DND-41 (cell line): ENCODE measurements at places on chromosomes 2 and 18.

GRCh38 chr2:213846856-213847255, 562.6 kb downstream of the SPAG16 start:
- DNase-seq = no peak

DNA sequence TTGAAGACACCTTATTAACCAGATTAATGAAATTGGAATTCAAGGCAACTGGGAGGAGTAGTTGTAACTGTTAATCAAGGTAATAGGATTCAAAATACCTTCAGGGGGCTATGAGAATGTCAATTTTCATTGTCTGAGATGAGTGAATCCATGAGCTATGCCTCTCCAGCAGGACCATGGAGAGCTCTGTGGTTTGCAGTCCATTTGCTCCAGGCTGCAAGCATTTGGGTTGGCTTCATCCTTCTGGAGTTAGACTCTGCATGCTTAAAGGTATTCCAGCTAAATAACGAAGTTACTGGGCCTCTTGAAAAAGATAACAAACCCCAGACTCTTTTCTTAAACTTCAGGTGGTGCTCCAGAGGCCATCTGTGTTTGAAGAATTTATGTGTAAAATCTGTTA, 207.1 kb upstream of the SLC8A1 start:
- DNase-seq = peak; percentile 29

GRCh38 chr2:85230679-85231467, 96.9 kb downstream of the TGOLN2 start:
- no peak for DNase-seq

DNA sequence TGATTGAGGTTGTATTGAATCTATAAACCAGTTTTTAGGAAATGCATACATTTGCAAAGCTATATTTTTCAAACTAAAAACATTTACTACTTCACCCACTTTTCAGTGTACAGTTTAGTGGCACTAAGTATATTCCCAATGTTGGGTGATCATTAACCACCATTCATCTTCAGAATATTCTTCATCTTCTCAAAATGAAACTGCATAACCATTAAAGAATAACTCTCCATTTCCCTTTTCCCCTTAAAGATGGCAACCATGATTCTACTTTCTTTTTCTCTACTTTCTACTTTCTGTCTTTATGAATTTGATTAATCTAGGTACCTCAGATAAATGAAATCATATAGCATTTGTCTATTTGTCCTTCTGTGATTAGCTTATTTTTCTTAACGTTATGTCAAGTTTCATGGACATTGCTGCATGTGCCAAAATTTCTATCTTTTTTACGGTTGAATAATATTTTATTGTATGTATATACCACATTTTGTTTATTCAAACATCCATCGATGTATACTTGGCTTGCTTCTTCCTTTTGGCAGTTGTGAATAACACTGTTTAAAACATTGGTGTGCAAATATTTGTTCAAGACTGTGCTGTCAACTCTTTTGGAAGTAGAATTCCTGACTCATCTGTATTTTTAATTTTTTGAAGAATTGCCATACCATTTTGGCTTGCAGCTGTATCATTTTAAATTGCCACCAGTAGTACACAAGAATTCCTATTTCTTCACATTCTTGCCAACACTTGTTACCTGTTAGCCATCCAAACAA, 104.9 kb downstream of the RPRM start:
- DNase-seq = no peak

GRCh38 chr2:171459498-171459897, 25.5 kb downstream of the DCAF17 start:
- DNase-seq = no peak

DNA sequence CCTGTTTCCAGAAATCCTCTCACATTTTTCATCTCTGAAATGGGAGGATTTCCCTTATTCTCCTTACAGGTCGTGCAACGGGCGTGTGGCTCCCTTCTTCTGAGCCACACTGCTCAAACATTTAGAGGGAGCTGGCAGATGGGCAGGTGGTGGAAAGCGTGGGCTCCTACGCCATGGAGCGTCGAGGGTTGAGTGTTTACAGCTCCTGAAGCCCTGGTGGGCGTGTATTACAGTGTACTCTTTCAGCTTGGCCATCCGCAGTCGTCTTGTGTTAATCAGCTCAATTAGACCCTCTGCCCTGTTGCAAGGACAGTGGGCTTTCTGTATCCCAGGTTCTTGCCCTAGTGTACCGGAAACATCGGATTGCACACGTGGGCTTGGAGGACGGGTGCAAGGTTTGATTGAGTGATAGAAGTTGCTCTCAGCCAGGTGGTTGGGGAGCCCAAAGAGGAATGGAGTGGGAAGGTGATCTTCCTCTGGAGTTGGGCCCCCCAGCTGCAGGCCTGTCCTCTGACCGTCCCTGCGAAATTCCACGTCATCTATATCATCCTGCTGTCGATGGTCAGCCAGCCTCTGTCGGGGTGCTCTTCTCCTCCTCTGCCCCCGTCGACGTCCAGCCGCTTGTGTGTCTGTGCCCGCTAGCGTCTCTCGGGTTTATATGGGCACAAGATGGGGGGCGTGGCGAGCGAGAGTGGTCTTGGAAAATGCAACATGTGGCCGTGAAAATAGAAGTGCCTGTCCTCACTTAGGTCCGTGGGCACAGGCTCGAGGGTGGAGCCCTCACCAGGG, 120.3 kb upstream of the DSEL start:
- no peak for DNase-seq

- DNase-seq = no peak
Measured at GRCh38 chr2:39736640-39737039, 42.4 kb downstream of the THUMPD2 start.

DNA sequence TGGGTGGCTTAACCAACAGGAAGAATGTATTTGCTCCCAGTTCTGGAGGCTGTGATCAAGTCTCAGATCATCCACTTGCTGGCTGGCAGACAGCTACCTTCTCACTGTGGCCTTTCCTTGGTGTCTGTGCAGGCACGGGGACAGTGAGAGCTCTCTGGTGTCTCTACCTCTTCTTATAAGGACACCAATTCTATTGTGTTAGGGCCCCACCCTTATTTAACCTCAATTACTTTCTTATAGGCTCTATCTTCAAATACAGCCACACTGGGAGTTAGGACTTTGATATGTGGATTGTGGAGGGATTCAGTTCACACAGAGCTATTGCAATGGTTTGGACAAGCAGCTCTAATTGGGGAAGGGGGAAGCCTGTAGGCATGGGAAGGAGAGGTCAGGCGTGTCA, 25.3 kb upstream of the IL1RN start:
- no peak for DNase-seq

- no peak for DNase-seq
Measured at GRCh38 chr2:143229952-143230351, 100.7 kb downstream of the ARHGAP15 start.

DNA sequence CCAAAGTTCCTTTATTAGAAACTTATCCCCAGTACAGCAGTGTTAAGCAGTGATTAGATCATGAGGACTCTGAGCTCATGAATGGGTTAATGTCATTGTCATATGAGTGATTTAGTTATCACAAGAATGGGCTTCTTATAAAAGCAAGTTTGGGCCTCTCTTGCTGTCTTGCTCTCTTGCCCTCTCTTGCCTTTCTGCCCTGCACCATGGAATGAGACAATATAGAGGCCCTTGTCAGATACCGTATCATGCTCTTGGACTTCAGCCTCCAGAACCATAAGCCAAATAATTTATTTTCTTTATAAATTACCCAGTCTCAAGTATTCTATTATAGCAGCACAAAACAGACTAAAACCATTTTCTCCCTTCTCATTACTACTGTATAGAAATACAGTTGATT, 125.8 kb downstream of the TRABD2A start:
- no peak for DNase-seq

DNA sequence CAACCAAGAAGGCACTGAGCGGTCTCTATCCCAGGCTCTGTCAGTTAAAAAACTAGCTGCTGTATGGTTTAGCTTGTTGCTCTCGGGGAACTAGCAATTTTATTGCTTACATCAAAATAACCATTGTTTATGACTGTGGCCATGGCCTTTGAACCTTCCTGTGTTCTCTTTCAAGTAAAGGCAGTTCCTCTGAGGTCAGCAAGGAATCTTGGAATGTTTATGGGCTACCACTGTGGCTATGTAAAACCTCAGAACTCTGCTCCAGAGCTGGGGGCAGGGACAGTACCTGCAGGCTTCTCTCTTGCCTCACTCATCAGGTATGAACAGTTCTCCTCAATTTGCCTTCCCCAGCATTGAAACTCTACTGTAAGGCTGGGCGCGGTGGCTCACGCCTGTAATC, 416.0 kb upstream of the NETO1 start:
- no peak for DNase-seq

DNA sequence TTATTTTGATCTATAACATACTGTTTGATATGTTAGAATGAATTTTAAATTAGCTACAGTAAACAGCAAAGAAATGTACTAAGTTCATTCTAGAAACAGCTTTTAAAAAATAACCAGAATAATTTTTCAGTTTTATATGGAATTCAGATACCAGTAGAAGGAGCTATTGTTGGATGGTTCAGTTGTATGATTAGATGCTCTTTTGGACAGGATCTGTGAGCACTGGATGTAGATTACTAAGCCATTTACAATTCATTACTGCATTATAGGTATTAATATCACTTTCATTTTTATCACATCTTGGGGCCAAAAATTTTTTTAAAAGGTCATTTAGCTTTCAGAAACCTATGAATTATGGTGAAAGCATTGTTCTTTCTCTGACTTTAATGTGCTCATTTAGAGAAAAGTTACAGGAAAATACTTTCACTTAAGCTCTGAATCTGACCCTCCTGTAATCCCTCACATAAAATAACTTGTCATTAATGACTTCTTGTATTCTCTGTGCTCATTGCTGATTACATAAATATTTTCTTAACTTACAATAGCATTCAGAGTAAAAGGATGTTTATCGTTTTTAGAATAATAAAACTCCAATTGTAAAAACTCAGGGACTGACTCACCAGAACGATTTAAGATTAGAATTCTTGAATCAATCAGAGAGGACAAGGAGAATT, 750.2 kb downstream of the SLC4A3 start:
- no peak for DNase-seq

DNA sequence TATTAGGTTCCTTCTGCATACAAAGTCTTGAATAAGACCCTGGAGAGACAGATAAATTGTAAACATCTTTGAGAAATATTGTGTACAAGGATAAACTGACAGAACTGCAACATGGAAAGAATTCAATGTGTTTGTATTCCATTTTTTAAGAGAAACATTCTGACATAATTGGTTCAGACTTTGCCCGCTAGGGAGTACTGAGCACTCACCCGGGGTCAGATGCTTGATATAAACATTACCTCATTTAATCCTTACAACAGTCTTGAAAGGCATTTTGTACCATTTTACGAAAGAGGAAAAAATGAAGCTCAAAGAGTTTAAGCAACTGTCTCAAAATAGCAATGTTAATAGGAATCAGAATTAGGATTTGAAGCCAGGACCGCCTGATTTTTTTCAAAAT, 416.7 kb upstream of the CRIM1 start:
- DNase-seq = no peak

DNA sequence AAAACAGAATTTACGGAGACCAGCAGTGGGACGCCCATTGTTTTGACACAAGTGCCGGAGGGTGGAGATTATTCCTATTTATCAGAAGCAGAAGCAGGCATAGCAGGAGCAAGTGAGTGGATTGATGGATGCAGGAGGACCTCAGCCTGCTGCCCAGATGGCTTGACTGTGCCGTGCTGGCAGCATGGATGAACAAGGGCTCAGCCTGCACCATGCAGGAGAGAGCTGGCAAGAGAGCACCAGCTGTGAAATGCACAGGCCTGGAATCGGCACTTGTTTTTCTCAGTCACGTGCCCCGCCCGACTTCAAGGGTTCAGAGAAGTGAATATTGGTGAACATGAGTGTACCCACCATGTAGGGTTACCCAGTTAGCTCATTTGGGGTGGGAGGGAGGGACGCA, 4.0 kb downstream of the IL1R2 start:
- DNase-seq = no peak

GRCh38 chr2:198657512-198658121, 800.1 kb downstream of the SATB2 start:
- peak; percentile 5 for DNase-seq

- no peak for DNase-seq
Measured at GRCh38 chr2:54249629-54250028, 6.4 kb downstream of the TSPYL6 start.

DNA sequence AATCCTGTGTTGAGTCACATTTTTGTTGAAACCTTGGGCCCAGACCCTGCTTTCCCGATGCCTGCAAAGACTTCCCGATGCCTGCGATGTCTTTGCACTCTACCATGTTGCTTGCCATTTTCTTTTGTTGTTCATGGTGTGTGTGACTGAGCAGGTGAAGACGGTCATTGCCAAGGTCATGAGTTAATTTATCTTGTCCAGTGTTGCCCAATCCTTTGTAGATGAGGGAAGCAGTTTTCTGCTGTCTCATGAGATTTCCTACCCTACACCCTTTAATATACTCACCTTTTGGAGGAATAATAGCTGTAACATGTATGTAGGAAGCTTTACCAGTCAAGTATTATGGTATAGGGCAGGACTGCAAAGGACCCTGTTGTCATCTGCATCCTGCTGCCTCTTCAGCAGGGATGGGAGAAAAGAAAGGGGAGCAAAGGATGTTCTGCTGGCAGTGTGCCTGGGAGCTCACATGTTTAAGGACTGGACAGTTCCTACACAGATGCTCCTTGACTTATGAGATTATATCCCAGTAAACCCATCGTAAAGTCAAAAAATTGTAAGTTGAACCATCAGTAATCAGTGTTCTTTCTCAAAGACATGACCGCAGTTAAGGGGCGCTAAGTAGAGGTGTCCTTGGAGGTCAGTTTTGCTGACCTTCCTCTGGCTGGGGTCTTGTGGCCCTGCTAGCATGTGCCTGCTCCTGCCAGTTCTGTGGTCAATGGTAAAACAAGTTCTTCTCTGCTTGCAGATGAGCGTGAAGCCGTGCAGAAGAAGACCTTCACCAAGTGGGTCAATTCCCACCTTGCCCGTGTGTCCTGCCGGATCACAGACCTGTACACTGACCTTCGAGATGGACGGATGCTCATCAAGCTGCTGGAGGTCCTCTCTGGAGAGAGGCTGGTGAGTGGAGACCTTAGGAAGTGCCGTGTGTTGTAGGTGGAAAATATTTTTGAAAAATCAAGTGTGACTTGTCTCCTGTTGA, 124.8 kb upstream of the EML6 start:
- no peak for DNase-seq

GRCh38 chr2:73776869-73777519, 2.9 kb downstream of the DUSP11 start:
- no peak for DNase-seq

DNA sequence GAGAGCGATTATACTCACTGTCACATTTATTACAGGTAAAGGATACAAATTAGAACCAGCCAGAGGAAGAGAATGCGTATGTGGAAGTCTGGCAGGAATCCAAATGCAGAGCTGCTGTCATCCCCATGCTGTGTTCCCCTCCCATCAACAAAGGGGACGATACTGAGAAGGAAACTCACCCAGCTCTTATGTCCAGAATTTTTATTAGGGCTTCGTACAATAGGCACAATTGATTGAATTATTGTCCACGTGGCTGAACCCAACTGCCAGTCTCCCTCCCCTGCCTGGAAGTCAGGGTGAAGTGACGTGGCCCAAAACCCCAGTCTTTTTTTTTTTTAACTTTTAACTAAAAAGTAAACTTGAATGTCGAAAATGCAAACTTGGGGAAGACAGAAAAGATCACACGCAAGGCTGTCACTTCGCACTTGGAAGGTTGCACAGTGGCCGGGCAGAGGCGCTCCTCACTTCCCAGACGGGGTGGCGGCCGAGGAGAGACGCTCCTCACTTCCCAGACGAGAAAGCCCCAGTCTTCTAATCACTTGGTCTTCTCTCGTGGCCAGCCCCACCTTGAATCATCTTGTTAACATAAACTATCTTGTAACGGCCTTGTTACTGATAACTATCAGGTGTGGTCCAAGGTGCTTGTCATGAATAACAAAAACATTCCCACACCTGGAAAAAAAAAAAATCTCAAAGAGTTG, 40.0 kb upstream of the ITSN2 start:
- DNase-seq = no peak

- no peak for DNase-seq
Measured at GRCh38 chr18:12336887-12337286, 28.8 kb downstream of the TUBB6 start.
